Activated naive CD4-positive, alpha-beta T cell treated with anti-CD3 and anti-CD28 coated beads, Interleukin-2, amount 50 U/mL, for 72 hours (primary cell): ENCODE measurements at places on chromosomes 16 and 17. TPM values are rescaled to one million over a fixed set of nuclear protein-coding genes. Genes with fewer than 3 reads are reported as not detected.

Gene CACNG5
- not detected for total RNA-seq

GRCh38 chr17:58677194-58677880 lies 14.5 kb downstream of the TEX14 start:
- DNase-seq, result no peak

- DNase-seq, result no peak
Measured at GRCh38 chr16:51134269-51134812, 16.7 kb downstream of the SALL1 start.

DNA sequence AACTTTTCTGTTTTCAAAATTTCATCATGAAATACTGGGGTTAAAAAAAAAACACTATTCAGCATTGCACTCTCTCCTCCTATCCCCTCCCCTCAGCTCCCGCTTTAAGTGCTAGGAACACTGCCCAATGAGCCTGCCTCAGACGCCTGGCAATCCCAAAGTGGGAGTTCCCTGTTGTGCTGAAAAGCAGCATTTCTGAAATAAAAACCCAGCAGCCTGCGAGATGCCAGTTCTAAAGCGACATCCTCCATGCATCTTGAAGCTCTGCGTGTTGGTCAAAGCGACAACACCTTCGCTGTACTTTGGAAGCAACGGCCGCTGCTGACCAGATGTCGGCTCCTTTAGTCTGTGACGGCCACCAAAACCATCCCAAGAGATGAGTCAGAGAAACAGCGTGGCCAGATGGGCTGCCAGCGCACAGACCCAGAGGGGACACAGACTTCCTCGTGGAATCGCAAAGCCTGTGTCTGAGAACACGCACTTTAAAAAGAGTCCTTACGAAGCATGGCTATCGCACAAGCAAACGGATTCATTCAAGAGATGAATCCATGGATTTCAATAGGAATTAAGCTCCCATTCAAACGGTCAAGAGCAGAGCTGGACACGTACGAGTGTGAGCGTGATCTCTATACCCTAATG lies 32.8 kb downstream of the FBXO31 start:
- no peak for DNase-seq

GRCh38 chr17:67074781-67075180 lies 30.4 kb downstream of the CACNG1 start:
- DNase-seq, result no peak

Gene CA4
- total RNA-seq, result not detected

- no peak for DNase-seq
Measured at GRCh38 chr17:77297693-77298666, 157.2 kb downstream of the SEC14L1 start.
